ENCODE measurements at places on chromosomes 5 and 9. TPM values are rescaled to one million over a fixed set of nuclear protein-coding genes. Genes with fewer than 3 reads are reported as not detected.

PDE6A gene
- not detected for polyA plus RNA-seq

CACNA1B gene
- polyA plus RNA-seq: 5.8 TPM

NEURL1B gene
- polyA plus RNA-seq: 12.7 TPM

OBP2B gene
- not detected for polyA plus RNA-seq

FLT4 gene
- polyA plus RNA-seq: 0.04 TPM

SEMA6A gene
- polyA plus RNA-seq: 6.6 TPM

DIMT1 gene
- polyA plus RNA-seq: 20.0 TPM

AK6 gene
- 91.0 TPM for polyA plus RNA-seq

PCDHGC4 gene
- polyA plus RNA-seq: 4.3 TPM

ADRA1B gene
- polyA plus RNA-seq: 1.1 TPM

ROR2 gene
- 0.74 TPM for polyA plus RNA-seq

CBY3 gene
- polyA plus RNA-seq: not detected

IL33 gene
- polyA plus RNA-seq: not detected

GFI1B gene
- not detected for polyA plus RNA-seq

FNBP1 gene
- polyA plus RNA-seq: 14.2 TPM

TICAM2 gene
- polyA plus RNA-seq: not detected

C1QTNF3 gene
- polyA plus RNA-seq: 33.1 TPM

PCDHGB4 gene
- polyA plus RNA-seq: 13.0 TPM

ORM2 gene
- polyA plus RNA-seq: not detected

GPX3 gene
- polyA plus RNA-seq: 4.0 TPM

PRR16 gene
- 1.7 TPM for polyA plus RNA-seq

NR2F1 gene
- polyA plus RNA-seq: 2.3 TPM

CCNH gene
- polyA plus RNA-seq: 113 TPM

C5orf22 gene
- polyA plus RNA-seq: 18.9 TPM

Data from neural cell (in vitro differentiated cells).